ENCODE measurements at places on chromosomes 7 and 10. TPM values are rescaled to one million over a fixed set of nuclear protein-coding genes. Genes with fewer than 3 reads are reported as not detected.

CYP3A7 gene
- not detected for total RNA-seq

SEMA3E gene
- total RNA-seq, result not detected

TFAM gene
- total RNA-seq, result 59.6 TPM

GPR158 gene
- total RNA-seq, result not detected

SGPL1 gene
- 27.4 TPM for total RNA-seq

CPN1 gene
- total RNA-seq, result not detected

GPR85 gene
- 0.08 TPM for total RNA-seq

TAS2R16 gene
- total RNA-seq, result not detected

ZNF479 gene
- not detected for total RNA-seq

Measured in natural killer cell treated with Interleukin-12 subunit alpha and Interleukin-12 subunit beta and Interleukin-15 and Interleukin-18, amount 100 ng/mL, for 72 hours (primary cell).